Epithelial cell of proximal tubule (primary cell): ENCODE measurements at places on chromosomes 16 and 17.

DNA sequence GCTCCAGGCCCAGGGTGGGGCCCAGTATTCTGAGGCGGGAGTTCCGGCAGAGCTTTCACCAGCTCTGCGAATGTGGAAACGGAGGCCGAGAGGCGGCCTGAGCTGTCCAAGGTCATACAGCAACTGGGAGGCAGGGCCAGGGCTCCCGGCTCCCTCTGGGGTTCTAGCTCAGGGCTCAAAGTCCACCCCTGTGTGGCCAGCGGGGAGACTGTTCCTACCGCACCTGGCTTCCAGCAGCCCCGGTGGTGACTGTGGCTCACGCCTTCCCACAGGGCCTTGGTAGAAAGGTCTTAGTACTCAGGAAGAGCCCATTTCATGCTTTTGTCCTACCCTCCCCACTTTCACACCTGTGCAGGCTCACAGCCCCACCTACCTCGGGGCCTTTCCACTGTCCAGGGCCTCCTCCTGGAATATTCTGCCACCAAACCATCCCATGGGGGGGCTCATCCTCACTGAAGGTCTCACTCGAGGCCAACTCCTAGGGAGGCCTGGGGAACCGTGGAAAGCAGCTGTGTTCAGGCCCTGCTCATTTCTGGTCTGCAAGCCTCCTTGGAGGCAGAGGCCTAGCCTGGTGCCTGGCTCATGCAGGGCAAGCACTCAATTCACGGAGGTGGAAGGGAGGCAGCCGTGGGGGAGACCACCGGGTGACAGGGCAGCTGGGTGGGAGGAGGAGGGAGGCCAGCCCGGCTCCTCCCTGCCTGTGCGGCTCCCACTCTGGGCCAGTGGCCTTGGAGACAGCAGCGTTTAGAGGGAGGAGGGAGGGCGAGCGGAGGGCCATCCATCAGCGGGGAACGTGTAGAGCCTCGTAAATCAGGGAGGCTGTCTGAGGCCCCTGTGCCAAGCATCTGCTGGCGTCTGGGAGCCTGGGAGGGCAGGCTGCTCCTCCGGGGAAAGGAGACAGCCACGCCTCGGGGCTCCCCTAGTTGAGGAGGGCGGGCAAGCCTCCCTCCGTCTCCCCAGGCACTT lies 12.7 kb upstream of the DOC2B start:
- no peak for DNase-seq

DNA sequence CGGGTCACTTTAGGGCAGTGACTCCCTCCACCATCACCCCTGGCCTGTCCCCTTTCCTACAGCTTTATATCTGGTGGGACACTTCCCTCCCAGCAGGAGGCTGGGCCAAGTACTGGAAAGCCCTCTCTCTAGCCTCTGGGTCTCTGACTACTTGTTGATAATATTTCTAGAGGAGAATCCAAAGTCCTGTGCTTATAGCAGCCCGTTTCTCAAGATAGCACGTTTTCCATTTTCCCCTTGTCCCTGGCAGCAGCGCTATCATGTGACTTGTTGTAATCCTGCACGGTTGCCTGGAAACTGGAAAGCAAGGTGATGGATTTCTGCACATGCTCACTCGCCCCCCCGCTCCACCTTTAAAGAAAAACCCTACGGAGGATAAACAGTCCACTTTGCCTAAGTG lies 3.3 kb upstream of the AXIN2 start:
- no peak for DNase-seq

- DNase-seq = no peak
These were observed 29.9 kb downstream of the CACNG4 start for GRCh38 chr17:66994361-66994760.

DNA sequence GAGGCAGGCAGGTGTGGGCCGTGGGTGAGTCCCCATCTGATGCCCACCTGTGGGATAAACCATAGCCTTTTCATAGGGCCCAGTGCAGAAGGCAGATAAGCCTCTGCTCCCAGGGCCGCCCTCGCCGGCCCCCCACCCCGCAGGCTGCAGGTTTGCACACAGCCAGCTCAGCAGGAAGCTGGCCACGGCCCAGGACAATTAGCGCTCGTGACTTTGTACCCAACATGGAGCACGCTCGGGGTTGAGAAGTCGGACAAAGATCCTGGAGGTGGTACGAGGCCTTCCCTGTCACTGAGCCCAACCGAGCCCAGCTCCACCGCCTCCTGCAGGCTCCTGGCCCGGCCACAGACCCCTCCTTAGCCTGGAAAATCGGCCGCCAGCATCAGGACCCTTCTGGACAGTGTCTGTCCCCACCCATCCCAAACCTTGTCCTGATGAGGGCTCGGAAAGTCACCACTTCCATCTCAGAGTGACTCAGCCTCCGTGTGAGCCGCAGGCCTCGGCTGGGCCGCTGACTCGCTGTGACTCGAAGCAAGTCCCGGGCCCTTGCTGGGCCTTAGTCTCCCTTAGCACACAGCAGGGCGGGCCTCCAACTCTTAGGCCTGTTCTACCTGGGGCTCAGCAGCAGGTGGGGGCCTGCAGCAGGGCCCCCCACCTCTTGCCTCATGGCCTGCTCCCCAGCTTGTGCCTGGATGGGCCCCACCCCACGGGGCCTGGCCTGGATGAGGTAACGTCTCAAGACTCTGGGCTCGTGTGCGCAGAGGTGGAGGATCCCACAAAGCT lies 22.7 kb downstream of the FAM83G start:
- DNase-seq = no peak

DNA sequence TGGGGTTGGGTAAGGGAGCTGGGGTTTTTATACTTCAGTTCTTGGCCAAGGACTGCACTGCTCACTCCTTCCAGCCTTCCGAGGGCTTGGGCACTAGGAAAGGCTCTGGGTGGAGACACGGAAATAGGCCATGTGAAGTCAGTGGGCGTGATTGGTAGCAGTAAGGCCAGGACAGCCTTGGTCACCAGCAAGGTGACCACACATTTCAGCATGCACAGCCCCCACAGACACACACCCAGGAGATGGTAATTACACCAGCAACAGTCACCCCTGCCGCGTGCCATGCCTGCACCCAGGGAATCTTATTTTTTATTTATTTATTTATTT lies 252.5 kb downstream of the SEC14L1 start:
- DNase-seq = no peak

DNA sequence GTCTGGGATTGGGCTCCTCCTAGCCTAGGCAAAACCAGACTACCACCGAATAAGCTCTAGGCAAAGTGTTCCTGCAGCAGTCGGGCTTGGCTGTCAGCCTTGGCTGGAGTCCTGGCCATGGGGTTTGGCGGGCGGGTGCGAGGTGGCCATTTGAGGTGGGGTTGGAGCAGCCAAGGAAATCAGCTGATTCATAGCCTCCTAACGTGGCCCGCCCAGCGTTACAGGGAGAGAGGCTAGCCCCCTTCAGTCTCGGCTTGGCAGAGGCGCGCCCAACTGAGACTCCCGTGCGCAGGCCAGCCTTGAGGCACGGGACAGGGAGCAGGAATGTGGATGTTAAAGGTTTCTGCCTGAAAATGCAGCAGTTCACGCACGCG lies 1.9 kb downstream of the PMP22 start:
- DNase-seq = no peak
